ENCODE measurements at places on chromosomes 12 and 14.
A peak's percentile ranks its signal among the peaks of the same experiment; 100 is the strongest.

DNA sequence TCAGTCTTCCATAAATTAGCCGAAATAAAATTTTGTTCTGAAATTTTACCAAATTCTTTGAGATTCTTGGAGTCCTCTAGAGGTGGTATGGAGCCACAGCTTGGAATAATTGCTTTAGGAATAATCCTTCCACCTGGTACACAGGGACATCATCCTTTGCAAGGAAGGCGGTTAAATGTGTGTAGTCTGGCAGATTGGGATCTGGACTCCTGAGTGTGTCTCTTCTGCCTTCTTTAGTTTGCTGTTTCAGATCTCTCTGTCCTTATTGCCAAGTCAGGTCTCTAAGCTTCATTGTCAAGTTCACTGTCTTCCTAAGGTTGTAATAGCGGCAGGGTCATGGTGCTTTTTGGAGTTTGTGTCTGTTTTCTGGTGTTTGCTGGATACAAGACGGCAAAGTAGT lies 393.9 kb upstream of the RGS6 start:
- no peak for DNase-seq

DNA sequence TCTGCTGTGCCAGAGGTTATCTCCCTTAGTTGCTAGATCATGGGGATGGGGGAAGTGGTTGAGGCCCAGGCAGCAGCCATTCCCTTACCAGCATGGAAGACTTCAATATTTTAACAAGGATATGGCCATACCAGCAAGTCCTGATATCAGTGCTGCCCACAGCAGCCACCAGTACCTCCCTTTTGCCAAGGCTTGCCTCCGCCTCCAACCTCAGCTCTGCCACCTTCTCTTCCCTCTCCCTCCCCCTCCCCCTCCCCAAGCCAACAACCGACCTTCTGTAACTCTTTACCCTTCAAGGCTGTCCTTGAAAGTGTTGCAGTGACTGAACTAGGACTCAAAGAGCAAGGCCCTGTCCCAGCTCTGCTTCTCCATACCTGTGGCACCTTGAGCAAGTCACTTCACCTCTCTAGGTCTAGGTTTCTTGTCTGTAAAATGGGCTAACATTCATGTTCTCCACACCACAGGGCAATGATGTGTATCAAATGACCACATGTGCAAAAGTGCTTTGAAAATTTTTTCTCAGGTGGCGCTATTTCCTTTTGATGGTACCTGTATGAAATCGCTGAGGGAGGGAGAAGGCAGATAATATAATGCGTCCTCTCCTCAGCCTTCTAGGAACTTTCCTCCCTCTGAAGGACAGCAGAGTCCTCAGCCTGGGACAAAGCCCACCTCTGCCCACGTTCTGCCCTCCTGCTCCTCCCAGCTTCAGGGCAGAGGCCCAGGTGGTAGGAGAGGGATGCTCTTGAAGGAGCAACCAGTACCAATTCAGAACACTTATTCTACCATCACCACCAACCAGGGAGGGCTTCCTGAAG lies 14.7 kb downstream of the PLEKHG6 start:
- no peak for DNase-seq

GRCh38 chr14:73760598-73761586 lies 46.7 kb upstream of the PNMA1 start:
- no peak for DNase-seq

- DNase-seq = no peak
Observed at GRCh38 chr12:51855586-51856428, 7.3 kb upstream of the FIGNL2 start.

DNA sequence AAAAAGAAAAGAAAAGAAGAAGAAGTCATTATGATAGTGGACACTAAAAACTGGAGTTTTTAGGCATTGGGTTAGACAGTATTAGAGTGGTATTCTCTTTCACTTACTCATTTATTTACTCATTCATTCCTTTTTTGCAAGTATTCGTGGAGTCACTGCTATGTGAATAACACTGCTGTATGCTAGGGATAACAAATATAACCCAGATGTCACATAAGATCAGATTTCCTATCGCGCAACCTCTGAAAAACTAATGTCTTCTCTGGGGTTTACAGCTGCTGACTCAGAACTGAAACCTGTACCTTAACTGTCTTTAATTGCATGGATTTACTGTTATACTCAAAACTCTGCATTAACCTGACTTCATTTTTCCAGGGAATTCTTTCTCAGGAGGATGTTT lies 353.7 kb downstream of the LRIG3 start:
- DNase-seq = no peak

DNA sequence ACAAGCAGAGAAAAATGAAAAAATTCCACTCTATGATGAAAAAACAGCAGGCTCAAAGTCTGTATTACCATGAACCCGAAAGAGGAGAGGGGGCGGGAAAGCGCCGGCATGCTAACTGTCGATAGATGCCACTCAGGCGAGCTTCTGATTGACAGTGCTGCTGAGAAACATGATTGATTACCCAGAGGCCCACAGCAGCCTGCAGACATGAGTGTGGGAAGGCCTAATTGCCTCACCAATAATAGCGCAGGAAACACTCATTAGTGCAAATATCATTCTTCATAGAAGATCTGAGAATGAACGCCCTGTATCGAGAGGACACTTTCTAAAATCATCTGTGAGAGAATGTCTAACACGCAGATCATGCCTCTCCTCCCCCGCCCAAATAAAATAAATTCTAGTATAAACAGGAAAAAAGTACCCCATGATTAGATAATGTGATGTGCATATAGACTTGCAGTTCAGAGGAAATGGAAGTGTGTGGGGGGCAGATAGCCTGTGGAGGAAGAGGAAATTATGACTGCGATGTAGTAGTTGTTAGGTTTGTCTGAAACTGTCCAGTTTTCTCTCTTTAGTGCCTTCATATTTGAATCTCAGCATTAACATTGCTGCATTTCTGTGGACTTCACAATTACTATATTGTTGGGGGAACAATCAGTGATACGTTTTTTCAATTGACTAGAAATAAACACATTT lies 15.6 kb downstream of the TPH2 start:
- DNase-seq = no peak

- DNase-seq = peak; percentile 83
Observed at GRCh38 chr14:20683125-20683890, 1.1 kb upstream of the RNASE4 start.

- peak; percentile 16 for DNase-seq
Observed at GRCh38 chr12:13661005-13661887, 320.2 kb downstream of the GRIN2B start.

- DNase-seq = no peak
Observed at GRCh38 chr12:3113671-3114325, 36.6 kb downstream of the TSPAN9 start.

GRCh38 chr14:23217032-23218020 lies 20.4 kb upstream of the RNF212B start:
- DNase-seq = no peak

GRCh38 chr12:104003596-104003995 lies 37.9 kb downstream of the TDG start:
- DNase-seq = no peak

- peak; percentile 21 for DNase-seq
Observed at GRCh38 chr14:94423453-94424056, 29.0 kb downstream of the SERPINA11 start.

GRCh38 chr12:69065775-69066174 lies 132.8 kb upstream of the CPM start:
- no peak for DNase-seq

- DNase-seq = no peak
Observed at GRCh38 chr12:57519796-57520052, 590 bp downstream of the DDIT3 start.

- no peak for DNase-seq
Observed at GRCh38 chr12:69254046-69254445, 14.7 kb downstream of the CPSF6 start.

GRCh38 chr12:26275313-26276131 lies 80.1 kb downstream of the SSPN start:
- DNase-seq = no peak

GRCh38 chr12:94872007-94872653 lies 131.4 kb downstream of the NDUFA12 start:
- no peak for DNase-seq

DNA sequence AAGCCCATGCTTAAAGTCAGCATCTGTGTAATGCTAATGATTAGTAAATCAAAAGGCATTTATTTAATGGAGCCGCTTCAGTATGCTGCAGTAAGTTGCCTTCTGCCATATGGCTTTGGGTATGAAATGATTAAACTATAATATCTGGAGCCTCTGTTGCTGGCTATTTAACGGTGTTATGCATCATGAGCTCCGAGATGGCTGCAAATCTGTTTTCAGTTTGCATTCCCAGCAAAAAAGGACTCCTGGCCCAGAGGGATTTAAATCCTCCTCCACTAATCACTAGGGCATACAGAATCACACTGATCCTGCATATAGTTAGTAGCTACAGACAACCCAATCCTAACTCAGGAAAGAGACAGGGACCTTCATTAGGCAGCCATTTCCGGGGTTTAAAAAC lies 171.5 kb upstream of the EEA1 start:
- DNase-seq = no peak

DNA sequence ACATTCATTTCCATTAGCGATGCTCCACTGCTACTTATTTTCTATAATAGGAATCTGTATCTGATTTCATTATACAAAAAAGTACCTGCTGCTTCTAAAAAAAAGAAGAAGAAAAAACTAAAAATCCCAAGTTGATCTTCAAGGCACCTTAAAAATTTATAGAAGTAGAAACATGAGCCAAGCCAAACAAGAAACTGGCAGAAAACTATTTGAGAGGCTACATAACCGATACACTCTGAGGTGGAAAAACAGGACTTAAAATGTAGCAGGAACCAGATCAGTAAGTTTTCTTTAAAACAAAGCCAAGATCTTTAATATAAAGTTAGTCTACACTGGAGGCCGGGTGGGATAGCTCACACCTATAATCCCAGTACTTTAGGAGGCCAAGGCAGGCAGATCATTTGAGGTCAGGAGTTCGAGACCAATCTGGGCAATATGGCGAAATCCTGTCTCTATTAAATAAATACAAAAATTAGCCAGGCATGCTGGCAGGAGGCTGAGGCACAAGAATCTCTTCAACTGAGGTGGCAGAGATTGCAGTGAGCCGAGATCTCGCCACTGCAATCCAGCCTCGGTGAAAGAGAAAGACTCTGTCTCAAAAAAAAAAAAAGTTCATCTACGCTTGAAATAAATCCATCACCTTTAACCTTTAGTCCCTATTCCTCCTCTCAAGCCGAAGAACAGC lies 278.6 kb downstream of the MED13L start:
- no peak for DNase-seq

DNA sequence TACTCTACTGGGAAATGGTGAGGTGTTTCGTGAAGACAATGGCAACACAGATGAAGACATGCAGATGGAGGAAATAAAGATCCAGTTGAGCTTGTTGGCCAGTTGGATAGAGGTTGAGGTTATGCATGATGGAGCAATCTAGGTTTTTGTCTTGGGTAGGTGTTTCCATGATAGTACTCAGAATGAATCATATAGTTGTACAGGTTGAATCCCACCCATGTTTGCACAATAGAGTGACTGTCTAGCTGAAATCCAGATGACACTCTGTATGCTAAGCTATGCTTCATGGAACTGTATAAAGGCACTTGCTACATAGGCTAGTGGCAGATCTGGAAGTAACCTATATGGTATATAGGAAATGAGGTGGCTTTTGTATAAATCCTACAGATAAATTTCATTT lies 264.9 kb downstream of the NAV3 start:
- DNase-seq = no peak

DNA sequence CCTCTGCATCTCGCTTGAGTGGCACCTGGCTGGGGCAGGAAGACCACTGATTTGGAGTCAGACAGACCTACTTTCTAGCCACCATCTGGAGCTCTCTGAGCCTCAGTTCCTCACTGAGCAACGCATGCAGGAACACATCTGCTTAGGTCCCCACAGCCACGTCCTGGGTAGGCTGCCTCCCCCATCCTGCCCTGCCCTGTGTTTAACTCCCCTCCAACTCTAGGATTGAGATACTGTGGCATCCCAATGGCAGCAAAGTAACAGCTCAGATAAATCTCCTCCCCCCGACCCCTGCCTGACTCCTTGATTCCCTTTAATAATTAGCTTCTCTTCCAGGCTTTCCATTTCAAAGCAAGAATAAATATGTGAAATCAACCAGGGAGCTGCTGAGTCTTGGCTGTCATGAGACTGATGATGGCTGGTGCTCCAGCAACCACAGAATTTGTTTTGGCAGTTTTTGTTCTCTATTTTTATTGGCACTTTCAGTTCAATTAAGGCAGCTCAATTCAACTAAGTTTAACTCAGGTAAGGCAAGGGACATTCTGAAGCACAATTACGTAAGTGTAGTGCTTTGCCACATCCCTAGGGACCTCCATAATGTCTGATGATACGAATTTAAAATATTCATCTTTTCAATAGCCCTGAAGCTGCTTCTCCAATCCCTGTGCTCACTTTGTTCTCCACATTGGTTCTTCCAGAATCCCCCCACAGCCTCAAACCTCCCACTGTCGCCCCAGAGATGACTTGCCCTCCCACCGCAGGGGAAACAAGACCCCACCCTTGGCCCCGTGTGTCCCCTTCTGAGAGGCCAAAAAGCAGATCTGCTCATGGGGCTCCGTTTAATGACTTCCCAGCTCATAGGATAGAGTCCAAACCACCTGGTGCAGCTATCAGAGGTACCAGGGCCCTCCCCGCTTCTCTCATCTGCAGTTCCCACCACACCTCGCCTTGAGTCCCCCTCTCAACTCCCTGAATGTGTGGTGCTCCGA lies 58.2 kb downstream of the ESR2 start:
- DNase-seq = no peak

DNA sequence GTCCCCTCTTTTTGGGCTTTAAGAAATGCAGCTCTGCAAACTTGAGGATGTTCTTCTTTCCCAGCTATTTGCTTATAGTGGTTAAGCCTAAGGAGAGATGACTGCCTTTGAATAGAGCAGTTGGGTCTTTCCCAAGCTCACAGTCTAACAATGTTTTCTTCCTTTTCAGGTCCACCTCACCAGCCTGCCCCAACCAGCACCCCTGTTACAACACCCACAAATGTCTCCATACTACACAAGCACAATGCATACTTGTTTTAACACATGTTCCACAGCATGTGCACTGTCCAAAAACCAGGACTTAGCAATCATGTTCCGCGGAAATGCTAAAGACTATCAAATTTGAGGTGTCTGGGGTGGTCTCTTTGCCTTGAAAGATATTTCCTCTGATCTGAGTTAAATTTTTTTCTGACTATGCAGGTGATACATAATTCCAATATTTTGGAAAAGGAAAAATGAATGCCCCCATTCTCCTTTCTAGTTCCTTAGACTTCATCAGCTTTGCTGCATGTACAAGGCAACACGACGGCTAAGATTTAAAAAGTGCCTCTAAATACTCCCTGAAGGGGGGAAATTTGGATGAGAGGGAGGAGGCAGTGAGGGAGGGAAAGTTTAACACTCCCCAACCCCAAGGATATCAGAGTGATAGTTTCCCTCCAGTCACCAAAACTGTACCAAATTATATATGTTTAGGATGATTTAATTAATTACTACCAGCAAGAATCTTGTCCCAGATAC lies 6.6 kb upstream of the HOXC13 start:
- no peak for DNase-seq

- DNase-seq = no peak
Observed at GRCh38 chr14:68781161-68782021, 11.5 kb downstream of the ZFP36L1 start.

GRCh38 chr14:104115131-104115600 lies 23.2 kb upstream of the KIF26A start:
- DNase-seq = no peak

Data from left renal pelvis (tissue), 4 donors.